Small intestine (tissue), 16 donors: ENCODE measurements at places on chromosomes 5 and 9.
A peak's percentile ranks its signal among the peaks of the same experiment; 100 is the strongest.

DNA sequence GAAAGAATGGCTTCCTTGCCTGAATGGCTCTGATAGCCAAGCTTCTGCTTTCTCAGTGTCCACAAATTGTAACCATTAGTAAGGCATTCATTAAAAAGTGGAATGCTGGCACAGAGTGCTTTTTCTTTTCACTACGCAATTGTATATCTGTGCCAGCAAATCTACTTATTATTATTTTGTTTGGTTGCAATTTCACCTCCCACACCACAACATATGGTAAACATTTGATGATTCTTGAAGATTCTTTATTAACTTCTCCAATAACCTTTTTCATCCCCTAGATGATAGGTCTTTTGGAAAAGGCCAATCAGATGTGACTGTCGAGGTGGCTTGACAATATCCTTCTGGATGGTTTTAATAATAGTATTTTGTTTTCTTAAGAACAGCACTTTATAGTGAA is 234.1 kb downstream of the TMEM38B start:
- no peak for DNase-seq

GRCh38 chr5:93721511-93721910 is 19.9 kb downstream of the POU5F2 start:
- peak; percentile 83 for DNase-seq

GRCh38 chr9:35923927-35924763 is 14.9 kb downstream of the SPAAR start:
- DNase-seq, result no peak

DNA sequence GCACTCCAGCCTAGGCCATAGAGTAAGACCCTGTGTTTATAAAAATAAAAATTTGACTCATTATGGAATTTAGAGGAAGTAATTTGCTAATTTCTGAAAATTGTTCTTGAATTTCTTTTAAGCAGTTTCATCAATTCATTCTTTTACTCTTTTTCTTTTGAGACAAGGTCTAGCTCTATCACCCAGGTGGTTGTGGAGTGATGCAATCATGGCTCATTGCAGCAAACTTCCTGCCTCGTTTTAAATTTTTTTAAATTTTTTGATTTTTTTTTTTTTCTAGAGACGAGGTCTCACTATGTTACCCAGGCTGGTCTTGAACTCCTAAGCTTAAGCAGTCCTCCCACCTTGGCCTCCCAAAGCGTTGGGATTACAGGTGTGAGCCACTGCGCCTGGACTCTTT is 3.1 kb upstream of the CAMLG start:
- DNase-seq, result no peak

GRCh38 chr5:122170620-122171019 is 41.3 kb downstream of the ZNF474 start:
- DNase-seq, result no peak

DNA sequence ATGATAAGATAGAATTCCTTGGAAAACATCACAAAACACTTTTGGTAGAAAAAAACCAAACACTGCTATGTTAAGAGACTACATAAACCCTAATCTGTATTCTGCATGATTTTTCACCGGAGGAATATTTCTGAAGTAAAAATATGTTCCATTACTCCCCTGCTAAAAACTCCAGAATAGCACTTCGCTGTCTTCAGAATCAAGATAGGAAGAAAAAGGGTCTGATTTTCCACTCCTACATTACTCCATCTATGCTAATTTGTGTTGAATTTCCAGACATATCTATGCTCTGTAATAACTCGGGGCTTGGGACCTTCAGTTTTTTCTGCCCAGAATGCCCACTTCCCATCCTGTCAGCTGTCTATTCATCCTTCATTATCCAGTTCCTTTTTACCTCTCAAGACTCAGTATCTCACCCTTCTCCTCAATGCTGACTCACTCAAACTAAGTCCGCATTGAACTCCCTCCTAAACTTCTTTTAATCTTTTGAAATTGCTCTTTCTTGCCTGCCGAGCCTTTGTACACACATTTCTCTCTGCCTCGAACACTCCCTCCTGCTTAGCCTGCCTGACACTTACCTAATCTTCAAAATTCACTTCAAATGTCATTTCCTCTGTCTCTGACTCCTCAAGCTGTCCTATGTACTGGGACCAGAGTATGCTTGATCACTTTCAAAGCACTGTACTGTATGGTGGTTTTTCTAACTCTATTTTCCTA is 171.0 kb downstream of the ARRDC3 start:
- no peak for DNase-seq

DNA sequence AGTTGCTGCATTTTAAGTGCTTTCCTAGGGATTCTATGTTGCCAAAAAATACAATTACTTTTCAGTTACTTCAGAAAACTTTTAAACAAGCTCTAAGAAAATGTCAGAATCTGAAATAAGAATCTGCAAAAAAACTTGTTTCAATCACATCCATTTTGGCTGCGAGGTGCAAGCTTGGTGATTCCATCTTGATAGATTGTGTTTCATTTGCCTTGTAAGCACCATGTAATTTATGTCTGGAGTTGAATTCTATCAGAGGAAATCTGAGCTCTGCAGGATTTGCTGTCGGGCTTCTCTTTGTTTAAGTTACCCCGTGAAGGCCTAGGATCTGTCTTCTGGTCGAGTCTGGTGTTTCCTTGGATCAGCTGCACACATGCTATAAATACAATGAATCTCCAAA is 40.4 kb upstream of the MAN2A1 start:
- no peak for DNase-seq

DNA sequence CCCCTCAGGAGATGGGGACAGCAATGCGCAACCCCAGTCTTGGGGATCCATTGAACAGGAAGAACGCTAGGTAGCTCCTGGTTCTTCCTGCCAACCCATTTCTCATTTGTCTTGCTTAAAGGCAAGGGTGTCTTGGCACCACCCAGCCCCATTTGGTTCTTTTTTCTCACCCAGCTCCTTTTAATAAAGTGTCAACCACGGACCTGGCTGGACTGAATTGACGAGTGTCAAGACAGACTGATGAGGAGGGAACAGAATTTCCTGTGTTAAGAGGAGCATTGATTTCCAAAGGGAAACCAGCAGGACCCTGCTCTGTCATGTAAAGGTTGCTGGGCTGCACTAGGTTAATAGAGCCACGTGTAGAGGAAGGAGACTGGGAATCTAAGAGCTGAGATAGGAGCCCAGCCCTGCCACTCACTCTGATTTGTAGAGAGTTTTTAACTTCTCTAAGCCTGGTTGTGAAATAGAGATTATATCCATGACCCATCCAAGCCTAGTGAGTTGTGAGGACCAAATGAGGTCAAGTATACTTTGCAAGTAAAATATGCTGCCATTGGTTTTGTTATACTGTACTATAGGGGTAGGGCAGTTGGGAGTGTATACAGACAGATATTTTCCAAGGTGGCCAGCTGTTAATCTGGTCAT is 33.7 kb downstream of the OSTF1 start:
- no peak for DNase-seq

- DNase-seq, result no peak
Observed at GRCh38 chr5:165405340-165405739, 1899.9 kb downstream of the MAT2B start.

DNA sequence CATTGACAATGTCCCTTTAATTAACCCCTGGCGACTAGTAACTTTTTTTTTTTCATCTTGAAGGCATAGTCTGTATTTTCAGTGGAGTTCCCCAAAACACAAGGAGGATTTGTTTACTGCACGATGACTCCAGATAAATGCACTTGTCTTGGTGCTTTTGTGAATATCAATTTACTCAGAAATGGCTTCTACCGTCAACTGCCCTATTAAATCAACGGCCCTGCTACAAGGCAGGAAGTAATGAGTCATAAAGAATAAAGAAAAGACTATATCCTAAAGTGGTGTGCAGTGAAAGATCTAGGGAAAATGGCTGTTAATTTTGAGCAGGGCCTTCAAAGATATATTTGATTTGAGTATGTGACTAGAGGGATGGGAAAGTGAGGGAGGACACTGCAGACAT is 388.3 kb upstream of the CHD1 start:
- no peak for DNase-seq

DNA sequence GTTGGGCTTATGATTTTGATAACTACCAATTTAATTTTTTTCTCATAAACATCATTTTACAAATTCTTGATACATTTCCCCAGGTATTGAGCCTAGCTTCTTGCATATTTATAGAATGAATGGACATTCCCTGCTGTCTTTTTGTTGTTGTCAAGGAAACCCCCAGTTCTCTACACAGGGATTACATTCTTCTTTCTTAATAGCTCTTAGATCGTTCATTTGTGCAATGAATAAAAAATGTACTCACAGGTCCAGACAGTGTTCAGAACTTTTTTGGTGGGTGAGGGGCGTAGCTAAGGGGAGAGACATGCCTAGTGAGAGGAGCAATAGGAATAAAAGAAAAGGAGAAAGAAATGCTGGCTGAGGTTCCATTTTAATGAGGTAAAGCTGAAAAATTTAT is 58.6 kb downstream of the VCAN start:
- DNase-seq, result no peak

DNA sequence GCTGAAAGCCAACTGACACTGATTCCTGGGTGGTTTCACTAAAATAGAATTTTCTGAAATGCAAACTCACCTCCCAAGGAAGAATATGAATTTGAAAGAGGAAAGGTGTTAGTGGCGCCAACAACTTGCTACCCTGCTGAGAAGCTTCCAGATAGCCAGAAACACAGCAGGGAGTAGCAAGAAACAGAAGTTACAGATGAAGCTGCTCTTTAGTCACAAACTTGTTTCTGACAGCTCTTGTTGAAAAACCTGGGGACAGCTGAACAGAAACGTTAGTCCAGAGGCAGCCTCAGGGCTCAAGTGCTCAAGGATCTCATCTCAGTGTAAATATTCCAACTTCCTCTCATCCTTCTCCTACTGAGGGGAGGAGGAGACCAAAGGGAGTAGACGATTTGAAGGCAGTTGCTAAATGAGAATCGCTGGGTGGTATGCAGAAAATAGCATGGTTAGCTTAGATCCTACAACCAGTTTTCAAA is 184.1 kb downstream of the PDE4D start:
- no peak for DNase-seq
